Epithelial cell of proximal tubule (primary cell): ENCODE measurements at places on chromosomes 12 and 14. TPM values are rescaled to one million over a fixed set of nuclear protein-coding genes. Genes with fewer than 3 reads are reported as not detected.

DNA sequence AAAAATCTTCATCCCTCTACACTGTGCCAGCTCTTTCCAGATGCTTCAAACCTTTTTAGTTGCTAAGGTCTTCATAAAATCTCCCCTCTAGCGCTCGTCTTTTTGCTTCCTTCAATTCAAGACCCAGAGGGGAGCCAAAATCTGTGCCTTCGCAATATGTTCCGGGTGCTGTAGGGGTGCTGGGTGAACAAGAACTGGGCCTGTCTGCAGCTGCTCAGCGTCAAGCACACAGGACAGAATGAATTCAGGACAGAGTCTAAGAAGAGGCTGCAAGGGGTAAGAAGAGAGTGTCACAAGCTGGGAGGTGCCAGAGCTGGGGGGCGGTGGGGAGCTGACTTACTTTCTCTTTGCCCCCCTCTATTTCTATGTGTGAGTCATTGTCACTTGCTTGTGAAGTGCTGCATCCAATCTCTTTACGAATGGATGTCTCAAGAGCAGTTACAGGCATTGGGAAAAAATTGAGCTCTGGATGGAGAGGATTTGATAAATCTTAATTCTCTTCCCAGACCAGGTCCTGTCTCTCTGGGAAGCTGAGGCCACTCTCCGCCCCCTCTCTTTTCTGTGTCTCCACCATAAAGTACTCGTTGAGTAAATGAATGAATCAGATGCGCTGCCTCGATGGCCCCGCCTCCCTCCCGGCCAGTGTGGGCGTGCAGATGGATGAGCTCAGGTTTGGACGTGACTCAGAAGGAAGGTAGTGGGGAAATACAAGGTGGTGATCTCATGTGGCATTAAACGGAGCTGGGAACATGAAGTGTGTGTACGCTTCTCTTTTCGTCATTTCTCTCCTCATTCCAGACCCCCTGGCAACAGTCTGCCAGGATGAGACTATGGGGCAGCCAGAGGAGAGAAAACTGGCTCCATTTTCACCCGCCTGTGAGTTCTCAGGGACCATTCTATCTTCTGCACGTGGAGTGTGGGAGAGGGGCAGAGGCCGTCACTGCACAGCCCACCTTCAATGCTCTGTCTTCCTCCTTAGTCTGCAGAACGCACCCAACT, 91.3 kb downstream of the TSPAN9 start:
- peak; percentile 84 for DNase-seq

- no peak for DNase-seq
These were observed 38.2 kb upstream of the GNPNAT1 start for GRCh38 chr14:52829527-52830185.

DNA sequence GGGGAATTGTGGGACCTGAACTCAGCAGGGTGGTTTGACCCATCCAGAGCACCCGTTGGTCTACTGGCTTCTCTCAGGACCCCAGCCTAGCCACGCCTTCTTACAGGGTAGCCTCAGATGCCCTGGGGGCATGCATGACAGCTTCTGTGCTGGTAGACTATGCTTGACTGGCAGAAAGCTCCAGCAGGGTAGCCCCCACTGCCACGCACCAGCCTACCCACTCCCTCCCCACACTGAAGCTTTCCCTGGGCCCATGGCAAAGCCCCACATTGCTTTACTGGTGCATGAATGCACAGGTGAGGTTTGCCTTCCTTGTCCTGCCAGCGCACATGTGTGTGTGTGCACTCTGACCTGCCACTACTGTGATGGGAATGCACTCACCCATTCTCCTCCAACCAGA, 772.2 kb downstream of the LRFN5 start:
- DNase-seq = no peak

DNA sequence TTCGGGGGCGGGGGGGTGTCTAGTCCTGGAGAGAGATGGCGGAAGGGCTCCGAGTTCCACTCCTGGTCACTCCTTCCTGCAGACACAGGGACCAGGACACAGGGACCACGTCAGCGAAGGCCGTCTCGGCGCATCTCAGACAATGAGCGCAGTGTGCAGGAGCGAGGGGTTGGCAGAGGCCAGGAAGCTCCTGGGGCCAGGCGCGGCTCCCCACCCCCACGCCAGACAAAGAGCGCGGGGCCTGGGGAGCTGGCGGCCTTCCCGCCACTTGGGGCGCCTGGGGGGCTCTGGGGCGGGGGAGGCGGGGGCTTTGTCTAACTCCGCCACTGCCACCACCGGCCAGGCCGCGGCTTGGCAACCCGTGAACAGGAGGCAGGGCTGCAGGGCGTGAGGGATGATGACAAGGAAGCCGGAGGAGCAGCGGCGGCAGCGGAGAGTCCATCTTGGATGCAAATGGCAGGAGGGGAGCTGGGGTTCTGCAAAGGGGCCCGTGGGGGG, 2.2 kb downstream of the CDK2AP1 start:
- no peak for DNase-seq

The VPS33A gene
- total RNA-seq = 15.1 and 23.4 TPM in 2 replicates
